ENCODE measurements at places on chromosomes 3 and 15. TPM values are rescaled to one million over a fixed set of nuclear protein-coding genes. Genes with fewer than 3 reads are reported as not detected.

The KIF15 gene
- polyA plus RNA-seq, result 0.60 TPM

DNA sequence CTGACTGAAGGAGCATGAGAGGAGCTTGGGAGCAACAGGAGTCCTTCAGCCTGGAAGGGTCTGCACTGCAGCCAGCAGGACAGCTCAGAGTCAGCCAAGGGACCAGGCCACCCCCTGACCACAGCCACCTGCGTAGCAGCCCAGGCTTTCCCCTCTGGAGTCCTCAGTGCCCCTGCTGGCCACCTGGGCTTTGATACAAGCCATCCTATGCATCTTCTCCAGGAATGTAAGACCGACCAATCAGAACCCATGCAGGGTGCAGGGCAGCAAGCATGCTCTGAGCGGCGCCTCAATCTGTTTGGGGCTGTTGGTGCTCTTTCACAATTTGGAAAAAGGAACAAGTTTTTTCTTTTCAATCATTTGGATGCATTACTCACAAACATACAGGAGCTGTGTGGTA, 52.0 kb downstream of the DZIP1L start:
- no peak for DNase-seq

The P4HTM gene
- polyA plus RNA-seq, result 5.5 TPM

DNA sequence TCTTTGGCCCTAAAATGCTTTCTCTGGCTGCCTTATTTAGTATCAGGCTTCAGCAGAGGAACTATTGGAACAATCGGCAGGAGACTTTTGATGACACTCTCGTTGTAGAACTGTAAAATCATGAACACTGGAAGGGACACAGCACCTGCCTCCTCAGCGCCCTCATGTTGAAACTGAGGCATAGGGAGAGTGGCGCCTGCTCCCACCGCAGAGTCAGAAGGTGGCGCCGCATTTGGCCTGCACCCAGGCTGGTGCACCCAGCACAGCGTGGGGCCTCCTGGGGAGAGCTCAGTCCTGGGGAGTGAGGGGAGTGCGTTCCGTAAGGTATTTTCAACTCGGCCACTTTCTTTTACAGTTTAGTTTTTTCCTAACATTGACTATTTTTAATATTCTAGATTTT, 78.2 kb upstream of the BLM start:
- DNase-seq, result no peak

- DNase-seq, result no peak
Measured at GRCh38 chr15:94099574-94099960, 131.8 kb upstream of the MCTP2 start.

GRCh38 chr15:81282911-81283310, 41.0 kb downstream of the STARD5 start:
- no peak for DNase-seq

DNA sequence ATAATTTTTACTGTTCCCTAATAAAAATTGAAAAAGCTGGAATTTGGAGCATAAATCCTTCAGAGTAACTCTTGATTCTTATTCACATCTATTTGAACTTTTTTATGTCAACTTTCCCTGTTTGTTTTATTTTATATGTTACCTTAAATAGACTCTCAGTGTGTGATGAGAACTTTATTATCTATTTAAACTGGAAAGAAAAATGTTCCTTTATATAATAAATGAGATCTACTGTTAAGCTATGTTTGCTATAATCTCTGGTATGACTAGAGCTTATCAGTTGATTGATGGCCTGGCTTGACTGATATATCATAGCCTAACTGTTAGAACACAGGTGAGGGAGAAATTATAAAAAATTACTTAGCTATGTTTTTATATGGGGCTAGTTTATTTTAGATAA, 330.6 kb upstream of the EPHA6 start:
- no peak for DNase-seq

DNA sequence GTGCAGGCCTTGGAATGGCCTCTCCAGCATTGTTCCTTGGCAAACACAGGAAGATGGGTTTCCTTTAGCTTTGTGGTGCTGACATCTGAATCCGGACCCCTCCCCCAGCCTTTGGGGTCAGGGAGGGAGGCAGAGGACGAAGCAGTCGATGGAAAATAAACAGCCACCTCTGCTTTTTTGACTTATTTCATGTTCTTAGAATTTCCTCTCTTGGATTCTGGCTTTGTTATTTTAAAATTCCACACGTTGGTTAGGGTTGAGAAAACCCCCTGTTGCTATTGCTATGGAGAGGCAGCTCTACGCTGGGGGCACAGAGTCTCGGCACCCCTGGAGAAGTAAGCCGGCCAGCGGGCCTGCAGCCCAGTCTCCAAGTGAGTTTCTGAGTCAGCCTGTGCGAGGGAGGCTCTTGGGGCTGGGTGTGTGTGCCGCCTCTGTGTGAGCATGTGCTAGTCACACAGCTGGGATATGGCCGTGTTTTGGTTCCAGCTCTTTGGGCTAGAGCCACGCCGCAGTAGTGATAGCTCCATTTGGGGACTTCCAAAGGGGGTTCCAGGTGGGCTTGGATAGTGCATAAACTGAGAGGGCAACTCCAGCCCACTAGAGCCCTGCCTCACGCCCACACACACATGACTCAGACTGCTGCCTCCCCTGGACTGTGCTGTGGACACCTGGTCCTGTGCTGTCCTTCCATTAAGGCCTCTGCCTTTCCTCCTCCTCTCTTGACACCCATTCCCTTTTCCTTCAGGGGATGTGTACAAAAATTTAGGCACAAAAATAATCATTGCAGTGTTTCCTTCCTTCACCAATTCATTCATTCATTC, 58.8 kb downstream of the AMOTL2 start:
- DNase-seq, result peak; percentile 89

- no peak for DNase-seq
Measured at GRCh38 chr3:179071027-179071322, 634 bp downstream of the ZMAT3 start.

DNA sequence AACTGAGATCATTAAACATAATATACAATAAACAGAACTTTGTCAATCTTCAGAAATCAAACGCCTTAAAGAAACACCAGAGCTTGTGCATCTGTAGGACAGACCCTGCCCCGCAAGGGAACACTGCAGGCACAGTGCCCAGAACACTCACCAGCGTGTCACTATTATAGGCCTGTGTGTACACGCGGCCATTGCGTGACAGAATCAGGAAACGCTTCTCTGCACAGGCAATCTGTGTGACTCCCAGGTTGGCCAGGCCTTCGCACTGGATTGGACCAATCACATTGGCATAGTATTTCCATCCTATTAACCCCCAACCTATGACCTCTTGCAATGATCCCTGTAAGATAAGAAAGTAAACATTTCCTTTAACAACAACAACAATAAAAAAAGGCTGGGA, 52.9 kb downstream of the HERC2 start:
- DNase-seq, result no peak

The DGKG gene
- 0.69 TPM for polyA plus RNA-seq

The ZBTB47 gene
- 6.2 TPM for polyA plus RNA-seq

- DNase-seq, result no peak
Measured at GRCh38 chr15:86439614-86440013, 359.9 kb downstream of the AGBL1 start.

The ITIH1 gene
- 0.85 TPM for polyA plus RNA-seq

- no peak for DNase-seq
Measured at GRCh38 chr3:192830291-192831110, 87.2 kb downstream of the MB21D2 start.

- DNase-seq, result no peak
Measured at GRCh38 chr15:59160880-59161593, 45.6 kb upstream of the LDHAL6B start.

The MYRIP gene
- polyA plus RNA-seq, result 2.4 TPM

The CFAP100 gene
- not detected for polyA plus RNA-seq

The SSUH2 gene
- polyA plus RNA-seq, result 0.95 TPM

The C3orf52 gene
- polyA plus RNA-seq, result 12.5 TPM

DNA sequence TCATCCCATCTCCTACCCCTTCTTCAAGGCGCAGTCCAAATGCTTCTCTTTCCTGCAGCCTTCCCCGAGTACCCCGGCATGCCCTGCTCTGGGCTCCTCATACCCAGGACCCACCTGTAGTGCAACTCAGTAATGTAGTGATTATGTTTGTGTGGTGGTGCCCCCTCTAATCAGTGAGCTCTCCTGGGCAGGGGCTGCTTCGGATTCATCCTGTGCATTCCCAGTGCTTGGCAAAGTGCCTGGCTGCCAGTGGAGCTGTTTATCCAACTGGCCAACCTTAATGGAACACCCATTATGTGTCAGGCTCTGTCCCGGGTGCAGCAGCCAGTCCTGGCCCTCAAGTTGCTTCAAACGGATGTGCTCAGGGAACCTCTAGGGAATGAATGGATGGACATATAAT, 174.4 kb upstream of the LINGO1 start:
- no peak for DNase-seq

DNA sequence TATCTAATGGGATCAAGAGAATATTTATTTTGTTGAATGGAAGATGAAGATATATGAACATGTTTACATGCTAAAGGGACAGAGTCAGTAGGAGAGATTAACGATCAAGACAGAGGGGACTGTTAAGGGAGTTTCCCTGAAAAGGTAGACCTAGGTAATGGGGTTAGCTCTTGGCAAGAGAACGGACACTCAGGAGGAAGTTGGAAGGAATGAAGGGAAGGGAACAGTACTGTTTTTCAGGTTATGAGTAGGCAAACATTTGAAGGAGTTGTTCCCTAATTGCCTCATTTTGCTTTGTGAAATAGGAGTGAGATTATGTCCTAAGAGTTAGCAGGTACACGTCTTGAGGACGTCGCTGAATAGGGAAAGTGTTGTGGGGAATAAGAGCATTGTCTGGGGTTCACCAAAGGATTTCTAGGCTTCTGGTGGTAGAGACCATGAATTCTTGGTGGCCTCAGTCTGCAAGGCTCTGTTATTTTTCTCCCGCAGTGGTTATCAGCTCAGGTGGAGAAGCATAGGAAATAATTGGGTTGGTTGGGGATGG, 41.3 kb downstream of the PDE8A start:
- no peak for DNase-seq

GRCh38 chr15:63291507-63291906, 14.1 kb downstream of the APH1B start:
- no peak for DNase-seq

The IQCF5 gene
- not detected for polyA plus RNA-seq

GRCh38 chr3:195084746-195085145, 186.2 kb downstream of the XXYLT1 start:
- no peak for DNase-seq

DNA sequence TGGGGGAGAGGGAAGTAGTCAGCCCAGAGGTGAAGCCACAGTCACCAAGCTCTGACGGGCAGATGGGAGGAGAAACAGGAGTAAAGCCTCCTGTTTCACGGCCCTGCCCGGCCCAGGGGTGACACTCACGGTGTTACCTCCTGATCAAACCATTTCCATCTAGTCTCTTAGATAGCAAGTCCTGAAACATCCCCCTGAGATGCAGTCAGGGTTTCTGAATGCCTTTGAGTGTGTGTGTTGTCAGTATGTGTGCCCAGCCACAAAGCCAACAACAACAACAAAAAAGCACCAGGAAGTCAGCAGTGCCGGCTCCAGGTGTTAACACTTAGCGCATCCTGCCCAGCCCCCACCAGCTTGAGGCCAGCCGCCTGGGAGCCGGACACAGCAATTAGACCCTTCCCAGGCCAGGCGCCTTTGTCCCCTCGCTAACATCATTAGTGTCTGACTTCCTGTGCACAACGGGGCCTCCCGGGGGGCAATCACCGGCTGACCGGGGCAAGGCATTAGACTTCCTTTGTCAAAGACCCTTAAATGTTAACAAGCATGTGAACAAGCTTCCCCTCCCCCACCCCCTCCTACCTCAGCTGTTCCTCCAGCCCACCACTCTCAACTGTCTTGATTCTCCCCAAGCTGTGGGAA, 34.5 kb downstream of the IL17RD start:
- DNase-seq, result no peak

The PP2D1 gene
- polyA plus RNA-seq, result not detected

DNA sequence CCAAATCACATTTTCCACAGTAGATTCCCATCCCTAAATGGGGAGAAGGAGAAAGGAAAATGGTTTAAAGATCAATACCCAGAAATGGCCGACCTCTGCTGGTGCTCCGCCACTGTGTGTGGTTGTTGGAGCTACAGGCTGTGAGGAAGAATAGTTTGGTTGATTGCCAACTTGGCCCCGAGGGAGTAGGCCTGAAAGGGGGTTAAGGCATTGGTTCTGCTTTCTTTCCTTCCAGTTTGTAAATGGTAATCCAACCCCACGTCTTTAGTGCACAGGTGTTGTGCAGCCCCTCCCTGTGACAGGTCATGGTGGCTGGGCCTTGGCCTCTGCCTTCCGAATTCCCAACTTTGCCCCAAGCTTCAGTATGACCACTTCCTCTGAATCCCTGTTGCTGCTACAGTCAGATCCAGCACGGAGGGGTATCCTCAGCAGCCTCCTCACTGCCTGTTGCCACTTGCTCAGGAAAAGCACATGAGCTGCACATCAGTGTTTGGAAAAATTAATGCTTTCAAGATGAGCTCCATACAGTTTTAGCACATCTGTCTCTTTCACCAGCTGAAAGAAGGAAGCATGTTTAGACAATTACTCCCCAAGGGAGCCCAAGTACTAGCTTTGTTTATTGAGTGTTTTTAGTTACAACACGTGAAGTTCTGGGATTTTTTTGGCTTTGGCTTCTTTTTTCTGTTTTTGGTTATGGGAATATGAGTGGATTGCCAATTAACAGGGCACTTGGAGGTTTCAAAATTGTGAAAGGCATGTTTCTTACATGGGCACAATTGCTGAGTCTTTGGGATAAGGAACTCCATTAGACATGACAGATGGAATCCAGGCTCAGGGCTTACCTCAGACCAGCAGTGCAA, 92.3 kb upstream of the ROPN1 start:
- no peak for DNase-seq

- peak; percentile 28 for DNase-seq
Measured at GRCh38 chr15:42137461-42138261, 18.8 kb downstream of the PLA2G4F start.

- no peak for DNase-seq
Measured at GRCh38 chr15:73517566-73517965, 74.6 kb downstream of the REC114 start.

DNA sequence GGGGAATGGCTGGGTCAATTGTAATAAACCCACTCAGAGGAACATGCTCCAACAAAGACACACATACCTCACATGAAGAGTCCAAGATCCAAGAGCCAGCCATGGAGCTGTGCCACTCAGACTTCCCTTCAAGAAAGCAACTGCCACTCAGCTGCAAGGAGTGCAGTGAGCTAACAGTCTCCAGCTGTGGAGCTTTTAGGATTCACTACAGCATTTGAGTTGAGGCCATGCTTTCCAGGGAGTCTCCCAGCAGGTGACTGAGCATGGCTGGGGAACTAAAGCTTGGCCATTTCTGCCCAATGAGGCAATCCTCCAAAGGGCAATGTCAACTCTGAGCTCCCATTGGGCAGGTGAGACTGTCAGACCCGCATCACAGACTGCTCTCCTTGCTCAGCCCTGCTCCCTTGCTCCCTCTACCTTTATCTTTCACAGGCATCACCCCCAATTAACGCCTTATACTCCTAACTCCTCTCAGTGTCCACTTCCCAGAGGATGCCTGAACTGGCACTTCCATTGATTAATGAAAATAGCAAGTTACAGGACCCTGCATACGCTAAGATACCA, 165.3 kb upstream of the CTNNB1 start:
- DNase-seq, result no peak

- peak; percentile 24 for DNase-seq
Measured at GRCh38 chr15:59531066-59531675, 80.4 kb upstream of the GCNT3 start.

GRCh38 chr3:193470710-193471109, 84.0 kb downstream of the ATP13A4 start:
- no peak for DNase-seq

The RNF123 gene
- polyA plus RNA-seq, result 14.4 TPM

The AZI2 gene
- polyA plus RNA-seq, result 51.1 TPM

GRCh38 chr3:55059027-55059629, 131.3 kb upstream of the LRTM1 start:
- no peak for DNase-seq

Data from sigmoid colon (tissue), 7 donors.